Fibroblast of lung (primary cell): ENCODE measurements at places on chromosomes 16 and 17. TPM values are rescaled to one million over a fixed set of nuclear protein-coding genes. Genes with fewer than 3 reads are reported as not detected.

GRCh38 chr16:87554754-87555427 is 47.4 kb upstream of the JPH3 start:
- peaks cover 7% of the 10 kb centered on the region for H3K4me1 ChIP-seq
- no peak for DNase-seq
- H3K36me3 ChIP-seq, result no peaks in the 10 kb centered on the region
- no peak overlapping the region for H3K27ac ChIP-seq
- H3K4me3 ChIP-seq, result no peak overlapping the region
- H3K27me3 ChIP-seq, result peaks cover 6% of the 10 kb centered on the region

GRCh38 chr16:67456391-67457081 is 24.4 kb downstream of the ATP6V0D1 start:
- H3K27ac ChIP-seq, result no peak overlapping the region
- no peaks in the 10 kb centered on the region for H3K27me3 ChIP-seq
- peaks cover 7% of the 10 kb centered on the region for H3K36me3 ChIP-seq
- DNase-seq, result peak; percentile 63
- H3K4me1 ChIP-seq, result peaks cover 19% of the 10 kb centered on the region
- no peak overlapping the region for H3K4me3 ChIP-seq

The PDE6G gene
- total RNA-seq, result 0.17 TPM in 1 of 2 replicates, not detected in the other

The RNF157 gene
- total RNA-seq, result 0.51 and 3.1 TPM in 2 replicates

The IL21R gene
- 1.8 and 7.4 TPM in 2 replicates for total RNA-seq
